Inflammatory macrophage (primary cell): ENCODE measurements at places on chromosomes 3 and 15.
A peak's percentile ranks its signal among the peaks of the same experiment; 100 is the strongest.

DNA sequence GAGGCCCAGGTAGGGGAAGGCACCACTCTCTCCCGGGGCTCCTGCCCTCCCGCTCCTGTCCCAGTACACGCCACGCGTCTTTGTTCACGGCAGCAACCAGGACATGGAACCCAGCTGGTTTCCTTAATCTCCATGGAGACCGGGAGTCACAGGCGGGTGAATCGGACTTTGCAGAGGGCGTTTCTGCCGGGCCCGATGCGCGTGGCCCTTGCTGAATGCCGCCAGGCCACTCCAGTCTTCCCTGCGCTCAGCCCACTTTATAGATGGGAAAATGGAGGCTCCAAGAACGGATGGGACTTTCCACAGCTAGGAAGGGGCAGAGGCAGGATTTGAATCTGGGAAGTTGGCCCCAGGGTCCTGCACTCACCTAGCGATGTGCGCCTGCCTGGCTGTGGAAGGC, 7.4 kb downstream of the PLXND1 start:
- DNase-seq: no peak

- DNase-seq: no peak
These were observed 490.5 kb upstream of the NR2F2 start for GRCh38 chr15:95840004-95840403.

DNA sequence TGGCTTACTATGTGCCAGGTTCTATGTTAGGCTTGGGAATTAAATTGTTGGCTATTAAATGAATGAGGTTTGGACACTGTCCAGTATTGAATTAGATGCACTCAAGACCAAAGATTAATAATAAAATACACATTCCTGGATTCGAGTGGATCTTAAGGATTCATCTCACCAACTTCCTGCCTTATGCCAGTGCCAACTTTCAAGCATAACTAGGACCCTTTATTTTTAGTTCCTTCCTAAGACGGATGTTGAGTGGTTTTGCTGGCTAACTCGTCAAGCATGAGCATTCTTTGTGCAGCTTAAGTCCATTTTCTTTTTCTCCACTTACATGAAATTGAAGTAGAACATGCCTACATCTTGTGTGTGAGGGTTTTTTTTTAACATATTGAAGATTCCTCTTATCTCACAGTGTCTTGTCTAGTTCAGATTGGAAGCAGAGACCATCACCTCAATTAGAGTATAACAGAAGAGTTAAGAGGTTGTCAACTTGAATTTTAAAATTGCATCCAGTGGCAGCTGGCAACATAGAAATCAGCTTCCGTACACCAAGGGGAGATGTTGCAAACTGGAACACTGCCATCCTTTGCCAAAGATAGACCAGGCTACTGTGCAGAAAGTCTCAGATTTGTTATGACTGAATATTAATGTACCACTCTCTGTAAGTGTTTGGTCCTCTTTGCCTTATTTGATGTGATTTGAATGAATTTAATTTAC, 106.3 kb upstream of the BFSP2 start:
- no peak for DNase-seq

DNA sequence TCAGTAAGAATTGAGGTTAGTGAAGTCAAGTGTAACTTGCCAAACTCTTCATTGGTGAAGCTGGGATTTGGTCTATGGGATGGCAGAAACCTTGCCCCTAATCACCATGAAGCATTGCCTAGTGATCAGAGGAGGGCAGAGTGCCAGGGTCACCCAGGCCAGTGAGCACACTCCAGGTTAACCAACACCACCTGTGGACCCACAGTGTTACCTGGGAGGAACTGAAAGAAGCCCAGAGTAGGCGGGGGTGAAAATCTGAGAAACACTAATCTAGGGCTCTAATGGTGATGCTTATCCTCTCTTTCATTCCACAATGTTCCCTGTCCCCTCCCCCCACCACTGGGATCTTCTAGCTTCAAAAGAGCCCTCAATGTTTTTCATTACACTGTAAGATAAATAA, 372.8 kb downstream of the CTNNB1 start:
- DNase-seq: no peak

- DNase-seq: no peak
These were observed 320.0 kb upstream of the RARB start for GRCh38 chr3:25107918-25108617.

DNA sequence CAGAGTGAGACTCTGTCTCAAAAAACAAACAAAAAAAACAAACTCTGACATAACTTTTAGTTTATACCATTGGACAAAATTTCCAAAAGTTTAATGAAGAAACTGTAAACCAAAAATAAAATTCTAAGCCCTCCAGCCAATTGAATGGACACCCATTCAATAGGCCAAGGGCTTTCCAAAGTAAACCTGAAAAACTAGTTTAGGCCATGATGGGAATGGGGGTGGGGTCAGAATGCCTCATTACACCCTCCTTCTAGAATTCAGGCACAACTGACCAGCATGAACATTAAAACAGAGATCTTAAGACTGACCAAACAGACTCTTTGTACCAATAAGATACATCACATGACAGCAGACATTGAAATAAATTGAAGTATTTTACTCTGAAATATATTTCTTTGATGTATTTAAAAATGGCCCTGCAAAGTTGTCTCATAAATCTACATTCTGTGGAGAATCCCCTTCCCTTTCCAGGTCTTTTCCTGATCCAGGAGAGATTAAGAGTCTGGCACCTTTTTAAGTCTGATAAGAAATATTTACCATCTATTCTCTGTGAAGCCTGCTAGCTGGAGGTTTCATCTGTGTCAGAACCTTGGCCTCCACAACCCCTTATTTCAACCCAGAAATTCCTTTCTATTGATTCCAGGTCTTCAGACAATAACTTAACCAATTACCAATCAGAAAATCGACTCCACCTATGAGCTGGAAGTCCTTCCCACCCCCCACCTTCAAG, 15.7 kb downstream of the THOC7 start:
- DNase-seq: no peak

DNA sequence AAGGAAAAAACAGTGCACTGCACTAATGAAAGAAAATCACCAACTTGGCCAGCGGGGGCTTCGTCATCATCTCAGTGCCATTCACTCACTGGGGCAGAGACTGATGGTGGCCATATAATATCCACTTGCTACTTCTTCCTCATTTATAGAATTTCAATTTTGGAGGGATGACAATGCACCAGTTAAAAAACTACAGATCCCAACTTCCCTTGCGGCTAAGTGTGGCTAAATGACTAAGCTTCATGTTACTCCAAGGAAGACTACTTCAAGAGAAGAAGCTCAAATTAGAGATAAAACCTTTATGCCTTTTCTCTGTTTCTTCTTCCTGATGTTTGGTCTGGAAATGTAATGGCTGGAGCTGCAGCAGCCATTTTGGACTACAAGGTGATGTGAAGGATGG, 38.8 kb downstream of the NGLY1 start:
- peak; percentile 58 for DNase-seq

DNA sequence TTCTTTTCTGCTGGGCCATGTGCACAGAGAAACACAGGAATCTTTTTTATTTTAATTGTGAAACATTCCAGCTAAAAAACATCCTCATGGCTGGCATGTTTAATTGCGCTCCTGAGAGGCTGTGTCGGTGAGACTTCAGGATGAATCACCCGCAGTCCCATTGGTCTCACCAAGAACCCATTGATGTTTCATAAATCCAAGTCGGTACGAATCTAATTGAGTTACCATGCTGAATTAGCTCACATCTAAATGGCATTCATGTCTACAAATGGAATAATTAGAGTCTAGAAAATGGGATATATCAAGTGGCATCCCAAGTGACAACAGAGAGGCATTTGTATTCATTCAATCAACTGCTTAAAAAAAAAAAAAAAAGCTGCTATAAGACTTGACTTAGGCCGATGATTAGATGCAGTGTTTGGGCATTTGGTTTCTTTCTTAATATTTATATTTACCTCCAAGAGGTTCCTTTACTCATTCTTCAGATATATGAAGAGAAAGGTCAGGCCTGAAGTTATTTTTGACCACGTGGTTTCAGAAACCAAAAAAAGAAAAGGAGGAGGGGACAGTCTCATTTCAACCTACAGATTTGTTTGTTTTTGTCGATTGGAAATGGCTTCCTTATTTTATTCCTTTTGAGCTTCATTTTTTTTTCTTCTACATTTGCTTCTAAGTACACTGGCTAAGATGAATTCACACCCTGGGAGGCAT, 79.1 kb upstream of the FOXB1 start:
- DNase-seq: no peak

DNA sequence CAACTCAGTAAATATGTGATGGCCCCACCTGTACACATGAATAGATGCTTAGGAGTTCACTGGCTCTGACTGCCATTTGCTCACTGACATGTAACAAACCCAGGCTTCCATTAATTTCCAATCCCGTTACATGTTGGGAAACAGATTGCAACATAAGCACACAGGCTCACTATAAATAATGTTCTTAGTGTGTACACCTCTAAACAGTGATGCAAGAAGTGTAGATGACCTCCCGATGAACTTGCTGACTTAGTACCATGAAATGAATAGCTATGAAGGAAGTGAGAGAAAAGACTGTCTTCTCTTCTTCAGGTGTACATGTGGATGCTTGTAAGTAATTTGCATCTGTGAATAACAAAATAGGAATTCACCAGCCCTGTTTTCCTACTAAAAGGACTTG, 21.4 kb upstream of the FSIP1 start:
- no peak for DNase-seq

- no peak for DNase-seq
These were observed 625.2 kb upstream of the GBE1 start for GRCh38 chr3:82386647-82387046.

- no peak for DNase-seq
These were observed 366.8 kb downstream of the VGLL3 start for GRCh38 chr3:86624192-86624591.

GRCh38 chr15:95281470-95281869, 1049.0 kb upstream of the NR2F2 start:
- DNase-seq: no peak

DNA sequence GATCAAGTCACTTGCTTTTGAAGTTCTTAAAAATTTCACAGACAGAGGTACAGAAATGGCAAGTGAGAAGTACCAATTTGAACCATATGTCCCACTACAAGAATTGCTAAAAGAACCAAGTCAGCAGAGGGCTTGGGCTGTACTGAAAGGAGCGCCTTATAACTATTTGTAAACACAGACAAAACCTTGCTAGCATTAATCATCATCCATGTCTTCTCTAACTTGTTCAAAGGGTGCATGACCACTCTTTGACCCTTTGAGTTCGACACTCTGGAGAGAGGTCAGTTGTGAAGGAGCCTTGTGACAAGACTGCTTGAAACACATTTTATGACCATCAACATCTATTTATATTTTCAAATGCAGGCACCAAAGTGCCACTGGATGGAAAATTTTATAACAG, 191.7 kb downstream of the PDZRN3 start:
- DNase-seq: no peak

- DNase-seq: no peak
These were observed 13.5 kb downstream of the AHSG start for GRCh38 chr3:186626254-186626847.

DNA sequence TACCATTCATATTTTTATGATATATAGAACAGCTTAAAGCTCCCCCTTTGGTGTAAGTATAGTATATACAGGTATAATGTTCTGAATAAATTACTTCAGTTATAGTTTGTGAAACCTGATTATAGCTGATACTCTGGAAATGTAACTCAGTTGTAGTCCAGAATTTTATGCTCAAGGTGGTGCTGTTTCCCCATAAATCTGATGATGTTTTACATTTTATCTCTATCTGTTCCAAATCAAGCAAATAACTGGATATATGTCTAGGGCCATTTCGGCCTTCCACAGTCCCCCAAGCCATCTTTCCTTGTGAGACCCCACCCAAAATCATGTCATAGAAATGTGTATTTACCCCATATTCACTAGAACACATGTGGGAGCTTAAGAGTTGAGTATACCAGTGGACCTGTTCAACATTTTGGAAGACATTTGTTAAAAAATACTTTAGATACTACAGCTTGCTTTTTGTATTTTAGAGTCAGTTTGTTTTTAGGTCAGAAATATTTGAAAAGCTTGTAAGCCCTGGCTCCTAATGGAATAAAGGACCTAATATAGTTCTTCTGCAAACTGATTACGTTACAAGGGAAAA, 107.1 kb downstream of the ATG7 start:
- no peak for DNase-seq

- DNase-seq: no peak
These were observed 70.2 kb upstream of the ZBTB20 start for GRCh38 chr3:115217292-115217677.

DNA sequence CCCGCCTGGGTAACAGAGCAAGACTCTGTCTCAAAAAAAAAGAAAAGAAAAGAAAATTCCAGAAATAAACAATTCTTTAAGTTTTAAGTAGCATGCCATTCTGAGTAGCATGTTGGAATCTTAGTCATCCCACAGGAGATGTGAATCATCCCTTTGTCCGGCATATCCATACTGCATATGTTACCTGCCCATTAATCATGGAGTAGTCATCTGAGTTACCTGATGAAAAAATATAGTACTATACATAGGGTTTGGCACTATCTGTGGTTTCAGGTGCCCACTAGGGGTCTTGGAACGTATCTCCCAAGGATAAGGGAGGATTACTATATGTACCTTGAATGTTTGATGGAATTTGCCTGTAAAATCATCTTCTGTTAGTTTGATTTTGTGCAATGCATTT, 6.3 kb upstream of the CCR4 start:
- DNase-seq: no peak

- DNase-seq: no peak
These were observed 103.0 kb downstream of the RPL22L1 start for GRCh38 chr3:170766823-170767575.

DNA sequence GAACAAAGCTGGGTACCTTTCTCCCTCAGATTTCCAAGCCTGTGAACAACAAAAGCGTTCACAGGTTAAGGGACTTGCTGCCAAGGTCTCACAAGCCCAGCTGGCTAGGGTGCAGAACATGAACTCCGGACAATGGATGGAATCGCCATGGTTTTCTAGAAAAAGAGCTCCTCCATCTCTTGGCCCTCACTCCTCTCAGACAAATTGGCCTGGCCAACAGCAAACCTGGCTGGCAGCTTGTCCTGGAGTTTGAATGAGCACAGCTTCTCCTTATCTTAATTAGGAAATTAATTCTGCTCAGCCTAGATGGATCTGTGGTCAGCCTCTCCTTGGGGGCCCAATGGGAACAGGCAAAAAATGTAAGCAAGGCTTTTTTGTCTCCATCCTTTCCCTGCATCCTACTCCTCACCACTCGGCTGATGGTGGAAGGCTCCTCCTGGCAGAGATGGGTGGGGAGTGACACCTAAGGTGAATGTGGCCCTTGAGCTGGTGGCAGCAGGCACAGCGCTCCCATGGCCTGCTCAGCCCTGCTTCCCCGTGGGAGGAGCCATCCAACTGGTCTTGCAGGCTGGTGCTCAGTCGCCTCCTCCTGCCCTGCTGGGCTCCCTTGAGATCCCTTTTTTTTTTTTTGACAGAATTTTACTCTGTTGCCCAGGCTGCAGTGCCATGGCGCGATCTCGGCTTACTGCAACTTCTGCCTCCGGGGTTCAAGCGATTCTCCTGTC, 5.8 kb downstream of the KLHL25 start:
- no peak for DNase-seq

GRCh38 chr3:102471491-102471890, 36.7 kb downstream of the ZPLD1 start:
- no peak for DNase-seq

DNA sequence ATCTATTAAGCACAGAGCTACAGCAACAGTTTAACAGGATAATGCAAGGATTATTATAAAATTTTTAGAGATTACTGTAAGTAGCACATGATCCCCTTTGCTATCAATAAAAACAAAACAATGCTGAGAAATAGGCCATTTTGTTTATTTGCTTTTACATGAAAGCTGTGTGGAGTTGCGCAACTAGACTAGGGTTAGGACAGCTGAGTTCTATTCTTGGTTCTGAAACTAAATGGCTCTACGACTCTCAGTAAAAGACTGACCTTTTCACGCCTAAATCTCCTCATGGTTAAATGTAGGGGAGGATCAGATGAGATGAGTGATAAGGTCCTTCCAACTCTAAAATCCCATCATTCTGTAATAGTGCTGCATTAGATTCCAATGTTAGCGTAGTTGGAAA, 25.0 kb downstream of the KCNMB2 start:
- no peak for DNase-seq
